ENCODE measurements at places on chromosomes 12 and 14.
A peak's percentile ranks its signal among the peaks of the same experiment; 100 is the strongest.

DNA sequence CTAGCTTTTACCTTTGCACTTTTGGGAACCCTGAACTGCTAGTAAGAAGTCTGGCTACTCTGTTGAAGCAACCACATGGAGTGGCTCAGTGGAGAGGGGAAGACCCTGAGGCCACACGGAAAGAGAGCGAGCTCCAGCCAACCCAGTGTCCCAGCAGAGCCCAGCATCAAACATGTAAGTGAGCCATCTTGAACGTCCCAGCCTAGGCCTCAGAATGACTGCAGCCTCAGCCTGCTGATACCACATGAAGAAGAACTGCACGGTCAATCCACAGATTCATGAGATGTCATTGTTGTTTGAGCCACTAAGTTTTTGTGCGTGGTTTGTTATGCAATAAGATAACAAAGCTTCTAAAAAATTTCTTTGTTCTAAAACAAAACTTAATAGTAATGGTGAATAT, 40.2 kb downstream of the TFCP2 start:
- peak; percentile 5 for DNase-seq

DNA sequence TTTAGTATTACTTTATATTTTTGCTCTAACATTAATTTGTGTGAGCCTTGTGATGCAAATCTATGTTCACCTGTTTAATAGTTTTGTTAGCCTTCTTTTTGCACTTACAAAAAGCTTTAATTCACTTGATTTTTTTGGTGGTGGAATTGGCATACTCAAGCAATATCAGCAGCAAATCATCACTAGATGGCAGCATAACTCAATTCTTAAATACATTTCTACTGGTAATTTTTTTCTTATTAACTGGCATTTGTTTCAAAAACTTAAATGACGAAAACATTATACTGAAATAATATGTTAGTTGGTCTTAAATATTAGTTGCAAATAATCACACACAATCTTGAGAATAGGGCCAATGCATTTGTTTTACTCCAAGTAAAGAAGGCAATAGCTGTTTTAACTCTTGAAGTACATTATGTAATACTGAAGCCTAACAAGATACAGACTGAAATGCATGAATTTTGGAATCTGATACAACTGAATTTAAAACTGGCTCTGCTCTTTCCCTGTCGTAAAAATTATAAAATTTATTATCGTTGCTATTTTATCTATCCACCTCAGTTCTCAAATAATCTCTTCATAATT, 151.5 kb downstream of the ATXN7L3B start:
- peak; percentile 84 for DNase-seq

- DNase-seq: no peak
Measured at GRCh38 chr14:30427846-30428245, 131.1 kb upstream of the G2E3 start.

DNA sequence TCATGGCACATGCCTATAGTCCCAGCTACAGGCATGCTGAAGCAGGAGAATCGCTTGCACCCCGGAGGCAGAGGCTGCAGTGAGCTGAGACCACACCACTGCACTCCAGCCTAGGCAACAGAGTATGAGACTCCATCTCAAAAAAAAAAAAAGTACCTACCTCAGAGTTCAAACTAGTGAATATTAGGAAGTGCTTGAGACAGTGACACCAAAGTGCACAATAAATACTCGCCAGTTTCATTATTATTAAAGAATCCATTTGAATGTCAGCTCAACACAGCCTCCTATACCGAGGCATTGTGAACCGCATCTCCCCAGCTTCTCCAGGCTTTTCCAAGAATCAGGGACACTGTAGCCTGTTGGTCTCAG, 5.0 kb downstream of the GAPDH start:
- DNase-seq: no peak

DNA sequence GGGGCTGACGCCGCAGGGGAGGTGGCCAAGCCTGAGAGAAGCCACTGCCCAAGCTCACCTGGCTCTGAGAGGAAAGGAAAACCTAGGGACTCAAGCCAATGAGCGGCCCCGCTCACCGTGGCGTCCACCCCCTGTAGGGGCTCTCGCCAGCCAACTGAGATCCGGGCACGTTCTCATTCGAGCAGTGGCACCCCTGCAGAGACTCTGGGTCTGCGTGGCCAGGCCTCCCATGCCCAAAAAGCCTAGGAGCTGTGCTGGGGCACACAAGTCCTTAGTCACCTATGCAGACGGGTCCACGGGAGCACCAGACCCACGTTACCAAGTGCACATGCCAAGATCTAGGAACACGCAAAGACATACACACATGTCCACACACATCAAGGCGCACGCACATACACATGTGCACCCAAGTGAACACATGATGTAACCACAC, 106.2 kb downstream of the NCOR2 start:
- DNase-seq: no peak

DNA sequence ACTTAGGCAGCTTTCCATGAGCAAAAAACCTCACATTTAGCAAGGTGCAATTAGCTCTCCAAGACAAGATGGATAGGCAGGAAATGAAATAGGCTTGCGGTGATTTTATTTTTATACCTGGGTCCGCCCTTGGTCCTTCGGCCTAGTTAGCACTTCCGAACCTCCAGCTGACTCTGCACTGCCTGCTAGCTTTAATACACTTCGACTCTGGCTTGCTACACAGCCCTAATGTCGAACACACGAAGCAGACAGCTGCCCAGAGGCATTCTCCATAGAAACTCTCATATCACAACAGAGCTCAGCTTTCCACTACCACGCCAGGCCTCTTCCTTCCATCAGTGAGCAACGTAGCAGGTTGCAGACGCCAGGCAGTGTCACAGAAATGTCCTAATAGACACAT, 688.0 kb downstream of the VRK1 start:
- DNase-seq: no peak

DNA sequence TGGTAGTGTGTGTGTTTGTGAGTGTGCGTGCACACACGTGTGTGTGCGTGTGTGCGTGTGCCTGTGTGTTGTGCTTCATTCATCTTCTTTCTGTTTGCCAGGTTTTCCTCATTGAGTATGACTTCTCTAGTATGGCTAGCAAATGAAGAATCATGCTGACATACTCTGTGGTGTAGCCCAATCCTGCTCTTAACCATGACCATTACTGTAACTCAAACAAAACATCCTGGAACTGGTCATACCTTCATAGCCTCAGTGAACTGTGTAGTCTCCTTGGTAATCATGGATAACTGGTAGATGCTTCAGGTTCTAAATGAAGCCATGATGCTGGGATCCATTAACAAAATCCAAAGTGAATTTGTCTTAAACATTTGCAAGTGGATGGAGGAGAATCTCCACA, 1117.7 kb downstream of the BCL11B start:
- DNase-seq: no peak

GRCh38 chr12:29152981-29153630, 4.0 kb downstream of the FAR2 start:
- no peak for DNase-seq

GRCh38 chr14:60102389-60102788, 10.7 kb downstream of the PCNX4 start:
- DNase-seq: peak; percentile 89

- DNase-seq: peak; percentile 43
Measured at GRCh38 chr12:71589478-71589881, 74.2 kb downstream of the ZFC3H1 start.

- no peak for DNase-seq
Measured at GRCh38 chr14:77529213-77529612, 30.6 kb upstream of the ISM2 start.

DNA sequence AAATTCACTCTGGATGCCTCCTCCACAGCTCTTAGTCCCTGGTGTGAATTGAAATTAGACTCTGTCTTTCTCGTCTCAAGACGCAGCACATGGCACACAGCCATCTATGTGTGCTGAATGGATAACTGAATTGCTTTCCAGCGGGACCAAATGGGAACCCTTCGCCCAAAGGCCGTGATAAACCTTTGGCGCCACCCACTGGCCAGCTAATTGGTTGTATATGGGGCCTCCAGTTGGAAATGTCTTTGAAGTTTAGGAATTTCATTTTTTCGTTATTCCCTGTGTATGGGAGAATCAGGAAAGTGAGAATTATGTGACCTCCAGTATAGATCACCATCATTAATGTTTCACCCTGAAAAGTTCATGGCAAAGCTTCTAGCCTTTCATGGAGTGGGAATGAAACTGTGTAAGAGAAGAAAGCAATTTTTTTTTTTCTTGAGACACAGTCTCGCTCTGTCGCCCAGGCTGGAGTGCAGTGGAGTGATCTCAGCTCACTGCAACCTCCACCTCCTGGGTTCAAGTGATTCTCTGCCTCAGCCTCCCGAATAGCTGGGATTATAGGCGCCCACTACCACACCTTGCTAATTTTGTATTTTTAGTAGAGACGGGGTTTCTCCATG, 9.8 kb upstream of the HSP90AA1 start:
- DNase-seq: peak; percentile 83

DNA sequence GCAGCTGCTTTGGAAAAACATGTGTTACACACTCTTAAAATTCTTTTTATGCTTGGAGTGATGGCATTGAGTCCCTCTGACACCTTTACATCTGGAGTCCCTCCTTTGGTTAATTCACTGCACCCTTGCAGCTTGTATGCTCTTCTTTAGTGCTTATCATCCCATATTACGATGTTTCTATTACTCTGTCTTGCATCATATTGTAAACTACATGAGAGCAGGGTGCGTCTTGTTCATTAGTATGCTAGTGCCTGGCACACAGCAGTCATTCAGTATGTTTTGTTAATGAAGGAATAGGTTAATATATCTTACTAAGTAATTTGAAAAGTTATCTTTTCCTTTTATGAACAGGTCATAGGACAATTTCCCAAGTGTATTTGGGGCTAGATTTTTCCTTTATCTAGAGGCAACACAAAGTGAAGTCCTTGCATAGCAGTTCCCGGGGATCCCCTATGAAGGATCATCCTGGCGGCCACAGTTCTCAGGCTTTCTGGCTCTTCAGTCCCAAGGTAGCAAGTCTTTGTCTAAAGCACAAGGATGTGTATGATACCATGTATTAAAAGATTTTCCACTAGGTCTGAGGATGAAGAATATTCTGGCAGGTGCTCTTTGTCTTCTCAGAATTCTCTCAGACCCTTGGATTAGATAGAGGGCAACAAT, 363.8 kb downstream of the FUT8 start:
- no peak for DNase-seq

- DNase-seq: no peak
Measured at GRCh38 chr12:3357950-3358525, 133.0 kb upstream of the PRMT8 start.

DNA sequence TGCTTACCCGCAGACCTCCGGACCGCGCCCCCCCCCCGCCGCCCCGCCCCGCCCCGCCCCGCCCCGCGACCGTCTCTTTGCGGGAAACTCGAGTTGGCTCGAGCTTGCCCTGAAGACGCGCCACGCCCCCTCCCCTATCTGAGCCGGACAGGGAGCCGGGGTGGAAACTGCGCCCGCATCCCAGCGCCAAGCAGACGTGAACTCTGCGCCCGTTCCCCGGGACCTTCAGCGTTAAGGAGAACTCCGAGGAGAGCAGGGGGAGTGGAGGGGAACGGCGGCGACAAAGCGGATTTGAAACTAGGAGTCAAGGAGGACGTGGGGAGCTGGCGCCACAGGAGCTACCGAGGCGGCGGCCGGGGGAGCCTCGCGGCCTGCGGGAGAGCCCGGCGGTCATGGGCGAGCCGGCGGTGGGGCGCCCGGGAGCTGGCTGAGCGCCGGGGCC, at the start of gene KCNK13:
KCNK13 (plus strand) TSS at position 310 of the 442 bp plus-strand sequence. CDS start 212 bp downstream, outside the sequence.
- no peak for DNase-seq

DNA sequence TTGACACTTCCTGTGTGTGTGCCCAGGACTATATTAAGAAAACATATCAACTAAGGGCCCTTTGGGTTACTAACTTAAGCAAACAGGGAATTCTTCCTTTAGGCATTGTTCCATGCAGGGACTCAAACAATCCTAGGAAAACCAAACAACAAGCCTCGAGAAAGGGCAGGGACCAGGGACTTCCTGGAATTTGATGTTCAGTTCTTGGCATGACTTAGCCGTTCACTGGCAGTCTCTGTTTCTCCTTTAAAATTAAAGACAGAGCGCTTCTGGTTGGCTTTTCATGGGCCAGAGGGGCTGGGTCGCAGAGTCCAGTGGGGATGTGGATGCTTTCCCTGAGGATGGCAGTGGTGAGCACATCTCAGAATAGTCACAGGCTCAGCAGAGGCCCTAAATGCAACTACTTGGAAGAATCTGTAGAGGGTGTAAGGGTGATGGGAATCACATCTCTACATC, 35.2 kb downstream of the RNFT2 start:
- peak; percentile 17 for DNase-seq

GRCh38 chr14:52233693-52234092, 33.8 kb upstream of the PTGDR start:
- no peak for DNase-seq
